ENCODE measurements at places on chromosomes 6 and 20.
A peak's percentile ranks its signal among the peaks of the same experiment; 100 is the strongest.

DNA sequence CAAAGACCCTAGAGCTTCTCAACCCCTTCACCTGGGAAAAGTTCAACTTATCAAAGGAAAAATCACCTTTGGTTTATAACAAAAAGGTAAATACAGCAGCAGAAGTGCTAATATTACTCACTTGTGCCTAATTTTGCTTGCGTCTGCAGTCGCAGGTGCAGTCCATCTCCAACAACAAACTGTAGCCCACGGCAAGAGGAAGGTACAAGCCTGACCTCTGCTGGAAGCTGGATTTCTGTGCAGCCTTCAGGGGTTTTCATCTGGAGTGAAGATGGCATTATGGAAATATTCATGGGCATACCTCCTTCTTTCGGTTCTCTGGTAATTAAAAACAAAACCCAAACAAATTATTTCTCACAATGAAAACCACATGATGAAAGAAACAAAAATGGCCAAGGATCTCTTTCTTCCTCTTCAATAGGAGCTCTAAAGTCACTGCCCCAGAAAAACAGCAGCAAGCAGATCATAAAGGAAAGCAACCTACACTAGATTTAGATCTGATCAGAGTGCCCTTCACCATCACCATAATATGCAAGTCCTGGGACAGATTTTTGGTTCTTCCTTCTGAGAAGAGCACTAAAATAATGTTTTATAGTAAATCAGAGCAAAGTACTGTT, 7.8 kb downstream of the UBE3D start:
- DNase-seq = peak; percentile 16

DNA sequence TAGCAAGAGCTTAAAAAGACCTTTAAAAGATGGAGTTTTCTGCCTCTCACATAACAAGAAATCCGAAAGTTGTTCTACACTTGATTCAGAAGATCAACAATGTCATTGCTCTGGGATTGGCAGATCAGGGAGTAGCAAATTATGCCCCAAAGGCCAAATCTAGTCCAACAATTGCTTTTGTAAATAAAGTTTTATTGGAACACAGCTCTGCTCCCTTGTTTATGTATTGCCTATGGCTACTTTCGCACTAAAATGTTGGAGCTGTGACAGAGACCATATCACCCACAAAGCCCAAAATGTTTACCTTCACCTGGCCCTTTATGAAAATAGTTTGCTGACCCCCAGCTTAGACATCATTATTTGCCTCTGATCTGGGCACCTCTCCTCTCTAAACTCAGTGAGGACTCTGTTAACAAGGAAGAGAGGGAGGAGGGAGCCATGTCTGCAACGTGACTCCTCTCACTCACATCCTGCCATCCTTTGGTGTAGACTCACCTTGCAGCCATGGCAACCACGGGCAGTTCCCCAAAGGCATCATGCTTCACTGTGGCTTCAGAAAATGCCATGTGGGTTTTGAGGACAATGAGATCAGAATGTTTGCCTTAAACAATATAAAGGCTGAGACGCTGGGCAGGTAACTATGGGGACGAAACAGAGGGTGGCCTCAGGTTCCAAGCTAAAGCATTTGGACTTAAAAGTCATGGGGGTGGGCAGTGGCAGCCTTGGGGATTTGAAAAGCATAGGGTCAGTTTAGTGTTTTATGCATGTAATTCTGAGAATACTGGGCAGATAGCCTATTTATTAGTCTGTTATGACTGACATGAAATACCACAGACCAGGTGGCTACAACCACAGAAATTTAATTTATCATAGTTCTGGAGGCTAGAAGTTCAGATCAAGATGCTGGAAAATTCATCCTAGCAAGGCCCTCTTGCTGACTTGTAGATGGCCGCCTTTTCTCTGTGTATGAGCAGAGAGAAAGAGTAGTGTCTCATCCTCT, 149.7 kb upstream of the TNFAIP3 start:
- DNase-seq = no peak

DNA sequence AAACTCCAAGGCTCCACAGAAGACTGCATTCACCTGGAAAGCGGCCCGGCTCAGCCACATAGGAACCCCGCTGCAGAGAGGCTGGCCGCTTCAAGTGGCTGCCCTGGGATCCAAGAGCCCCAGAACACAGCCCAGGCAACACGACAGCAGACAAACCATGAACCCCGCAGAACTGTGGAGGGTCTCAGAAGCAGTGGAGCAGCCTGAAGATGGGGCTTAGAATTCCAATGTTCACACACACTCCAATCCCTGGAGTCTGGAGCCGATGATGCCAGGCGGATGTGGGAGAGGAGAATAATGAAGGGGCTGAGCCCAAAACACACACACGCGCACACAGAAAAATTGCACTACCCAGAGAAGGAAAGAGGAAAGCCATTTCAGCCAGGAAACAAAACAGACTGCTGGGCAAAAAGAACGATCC, 52.4 kb downstream of the NINL start:
- DNase-seq = no peak

- no peak for DNase-seq
These were observed 164.0 kb upstream of the RUNX2 start for GRCh38 chr6:45163952-45164766.

DNA sequence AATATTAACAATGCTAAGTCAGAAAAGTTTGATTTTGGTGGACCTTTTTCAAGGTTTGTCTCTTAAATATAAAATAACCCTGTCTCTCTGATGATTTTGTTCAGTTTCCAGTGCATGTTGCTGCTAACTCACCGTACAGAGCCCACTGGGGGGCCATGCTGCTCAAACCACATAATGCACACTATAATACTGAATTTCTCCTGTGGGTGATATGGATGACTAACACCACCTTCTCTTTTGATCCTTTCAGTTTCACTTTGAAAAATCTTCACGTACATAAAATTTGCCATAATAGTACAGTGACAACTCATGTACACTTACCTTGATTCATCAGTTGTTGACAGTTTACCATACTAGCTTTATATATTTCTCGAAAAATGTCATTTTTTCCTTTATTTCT, 506.6 kb upstream of the MAN1A1 start:
- no peak for DNase-seq

- DNase-seq = no peak
These were observed 65.0 kb upstream of the CD93 start for GRCh38 chr20:23151008-23151703.

DNA sequence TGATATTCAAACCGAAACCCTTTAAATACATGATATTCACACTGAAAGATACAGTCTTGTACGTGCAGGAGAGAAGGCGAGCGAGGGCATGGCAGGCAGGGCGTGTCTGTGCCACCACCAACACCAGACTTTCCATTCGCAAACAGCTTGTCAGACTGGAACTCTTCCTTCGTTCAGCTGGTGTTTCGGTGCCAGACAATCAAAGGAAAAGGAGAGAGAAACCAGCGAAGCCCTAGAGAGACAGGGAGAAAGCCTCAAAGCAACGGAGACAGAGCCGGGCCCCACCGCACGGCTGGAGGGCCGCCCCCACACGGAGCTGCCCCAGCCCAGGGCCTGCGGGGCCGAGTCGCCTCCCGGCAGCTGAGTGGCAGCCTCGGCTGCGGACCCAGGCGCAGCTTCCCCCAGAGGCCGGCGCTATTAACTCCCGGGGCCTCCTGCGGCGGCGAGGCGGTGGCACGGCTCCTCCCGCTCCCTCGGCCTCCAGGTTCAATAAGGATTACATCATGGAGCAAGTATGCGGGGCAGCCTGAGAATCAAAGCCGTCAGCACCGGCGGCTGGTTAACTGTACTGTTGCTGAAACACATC, 32.1 kb upstream of the NR2E1 start:
- DNase-seq = peak; percentile 23

GRCh38 chr6:116515141-116515540, 3.7 kb downstream of the CALHM5 start:
- no peak for DNase-seq

DNA sequence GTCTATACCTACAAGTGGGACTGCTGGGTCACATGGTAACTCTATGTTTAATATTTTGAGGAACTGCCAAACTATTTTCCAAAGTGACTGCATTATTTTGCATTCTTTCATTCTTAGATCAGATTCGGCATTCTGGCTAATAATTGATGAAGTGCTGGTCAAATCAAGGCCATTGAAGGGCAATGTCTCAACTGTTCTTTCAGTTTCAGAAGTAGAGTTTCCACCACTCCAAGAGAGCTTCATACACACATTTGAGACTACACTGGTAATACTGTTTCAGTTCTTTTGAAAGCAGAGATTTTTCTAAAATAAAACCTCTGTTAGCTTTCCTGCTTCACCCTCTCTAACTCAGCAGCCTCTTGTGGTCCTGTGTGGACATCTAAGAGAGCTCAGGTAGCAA, 154.5 kb downstream of the CFAP61 start:
- DNase-seq = no peak

- DNase-seq = no peak
These were observed 605 bp upstream of the PPP1R16B start for GRCh38 chr20:38804682-38805501.

DNA sequence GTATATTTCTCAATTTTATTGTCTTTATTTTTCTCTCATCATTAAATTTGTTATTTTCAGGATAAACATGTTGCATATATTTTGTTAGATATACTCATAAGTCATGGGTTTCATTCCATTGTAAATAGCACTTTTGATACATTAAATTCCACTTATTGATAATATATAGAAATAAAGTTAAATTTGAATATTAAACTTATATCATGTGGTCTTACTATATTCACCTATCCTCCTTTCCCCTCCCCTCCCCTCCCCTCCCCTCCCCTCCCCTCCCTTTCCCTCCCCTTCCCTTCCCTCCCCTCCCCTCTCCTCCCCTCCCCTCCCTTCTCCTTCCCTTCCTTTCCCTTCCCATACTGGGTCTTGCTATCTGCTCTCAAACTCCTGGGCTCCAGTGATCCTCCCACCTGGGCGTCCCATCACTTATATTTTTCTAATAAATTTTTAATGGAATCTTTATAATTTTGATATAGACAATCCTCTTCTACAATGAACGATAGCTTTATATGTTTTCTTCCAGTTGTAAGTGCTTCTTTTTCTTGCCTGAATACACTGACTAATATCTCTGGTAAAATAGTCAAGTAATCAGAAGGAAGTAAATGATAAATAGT, 692.4 kb downstream of the C6orf118 start:
- no peak for DNase-seq

DNA sequence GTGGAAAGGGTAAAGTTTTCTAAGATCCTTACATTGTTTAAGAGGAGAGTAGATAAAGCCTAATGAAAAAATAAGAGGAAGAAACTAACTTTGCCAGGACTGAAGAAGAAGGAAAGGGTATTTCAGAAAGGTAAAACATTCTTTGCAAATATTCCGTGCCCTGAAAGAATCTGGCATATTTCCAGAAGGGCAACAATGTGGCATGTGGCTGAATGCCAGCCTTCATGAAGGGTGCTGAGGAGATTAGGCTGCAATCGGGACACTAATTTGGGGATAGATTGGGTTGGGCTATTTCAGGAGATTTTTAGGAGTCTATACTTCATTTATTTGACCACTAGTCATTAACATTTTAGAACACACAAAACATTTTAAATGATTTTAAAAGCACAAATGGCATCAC, 16.2 kb upstream of the UFL1 start:
- no peak for DNase-seq

- DNase-seq = no peak
These were observed 52.2 kb downstream of the ADGB start for GRCh38 chr6:146650799-146651481.

- no peak for DNase-seq
These were observed 544 bp upstream of the ACAT2 start for GRCh38 chr6:159761129-159761872.

DNA sequence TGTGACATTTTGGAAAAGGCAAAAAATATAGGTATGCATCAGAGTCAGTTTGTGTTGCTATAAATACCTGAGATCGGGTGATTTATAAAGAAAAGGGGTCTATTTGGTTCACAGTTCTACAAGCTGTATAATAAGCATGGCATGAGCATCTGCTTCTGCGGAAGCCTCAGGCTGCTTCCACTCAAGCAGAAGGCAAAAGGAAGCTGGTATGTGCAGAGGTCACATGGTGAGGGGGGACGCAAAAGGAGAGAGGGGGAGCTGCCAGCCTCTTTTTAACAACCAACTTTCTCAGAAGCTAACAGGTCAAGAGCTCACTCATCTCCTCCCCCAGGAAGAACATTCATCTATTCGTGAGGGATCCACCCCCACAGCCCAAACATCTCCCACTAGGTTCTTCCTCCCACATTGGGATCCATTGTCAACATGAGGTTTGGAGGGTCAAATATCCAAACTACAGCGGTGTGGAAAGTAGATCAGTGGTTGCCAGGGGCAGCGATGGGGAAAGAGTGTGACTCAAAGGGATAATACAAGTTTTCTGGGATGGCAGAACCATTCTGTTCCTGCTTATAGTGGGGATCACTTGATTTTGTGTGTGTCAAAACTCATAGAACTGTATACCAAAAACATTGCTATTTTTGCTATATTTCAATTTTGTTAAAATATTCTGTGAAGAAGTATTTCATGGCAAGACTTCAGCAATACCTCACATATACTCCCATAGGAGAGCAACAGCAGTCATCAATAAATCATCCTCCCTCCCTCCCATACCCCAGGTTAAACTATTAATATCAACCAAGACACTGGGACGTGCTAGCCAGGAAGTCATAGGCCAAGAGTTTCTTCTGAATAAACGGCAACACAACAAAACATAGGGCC, 9.9 kb upstream of the FAM50B start:
- DNase-seq = no peak

DNA sequence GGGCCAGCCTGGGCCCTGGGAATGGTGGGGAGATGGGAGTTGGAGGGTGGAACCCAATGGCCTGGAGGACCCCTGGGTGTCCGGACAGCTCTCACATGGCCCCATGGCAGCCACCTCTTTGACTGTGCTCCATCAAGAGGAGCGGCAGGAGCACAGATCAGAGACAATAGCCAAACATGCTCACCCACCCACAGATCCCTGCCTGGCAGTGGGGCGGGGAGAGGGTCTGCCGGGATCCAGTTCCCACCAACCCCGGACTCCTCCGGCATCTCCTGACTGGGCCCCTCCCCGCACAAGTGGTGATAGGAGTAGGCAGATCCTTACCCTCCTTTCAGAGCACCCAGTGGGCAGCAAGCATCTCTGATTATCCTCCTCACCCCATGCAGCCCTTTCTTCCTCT, 31.9 kb upstream of the MRPS18A start:
- DNase-seq = no peak

DNA sequence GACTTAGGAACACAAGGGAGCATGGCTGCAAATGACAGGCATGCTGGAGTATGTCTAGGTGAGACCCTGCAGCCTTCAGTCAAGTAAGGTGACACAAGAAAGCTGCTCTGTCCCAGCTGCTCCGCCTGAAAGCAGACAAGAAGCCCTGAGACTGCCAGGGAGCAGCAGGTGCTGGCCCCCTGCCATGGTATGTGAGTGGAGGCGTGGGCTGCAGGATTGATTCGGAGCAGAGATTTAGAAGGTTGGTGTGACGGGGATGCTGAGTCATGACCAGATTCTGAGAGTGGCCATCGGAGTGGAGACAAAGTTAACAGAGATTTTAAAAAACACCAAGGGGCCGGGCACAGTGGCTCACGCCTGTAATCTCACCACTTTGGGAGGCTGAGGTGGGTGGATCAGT, 17.8 kb downstream of the LRP11 start:
- DNase-seq = peak; percentile 82

- DNase-seq = peak; percentile 12
These were observed 223.8 kb downstream of the NRN1 start for GRCh38 chr6:5782783-5783547.
